ENCODE measurements at places on chromosomes 16 and 17.

DNA sequence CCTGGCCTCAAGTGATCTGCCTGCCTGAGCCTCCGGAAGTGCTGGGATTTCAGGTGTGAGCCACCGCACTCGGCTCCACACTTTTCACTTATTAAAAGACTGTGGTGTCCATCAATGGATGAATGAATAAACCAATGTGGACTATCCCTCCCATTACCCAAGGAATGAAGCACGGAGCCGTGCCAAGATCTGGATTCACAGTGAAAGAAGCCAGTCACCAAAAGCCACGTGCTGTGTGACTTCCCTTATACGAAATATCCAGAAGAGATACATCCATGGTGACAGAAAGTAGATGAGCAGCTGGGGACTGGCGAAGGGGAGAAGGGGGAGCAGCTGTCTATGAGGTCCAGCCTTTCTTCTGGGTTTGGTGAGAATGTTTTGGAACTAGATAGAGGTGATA, 48.2 kb upstream of the STH start:
- no peak for DNase-seq

- no peak for DNase-seq
Observed at GRCh38 chr17:18225642-18226283, 328 bp downstream of the LLGL1 start.

DNA sequence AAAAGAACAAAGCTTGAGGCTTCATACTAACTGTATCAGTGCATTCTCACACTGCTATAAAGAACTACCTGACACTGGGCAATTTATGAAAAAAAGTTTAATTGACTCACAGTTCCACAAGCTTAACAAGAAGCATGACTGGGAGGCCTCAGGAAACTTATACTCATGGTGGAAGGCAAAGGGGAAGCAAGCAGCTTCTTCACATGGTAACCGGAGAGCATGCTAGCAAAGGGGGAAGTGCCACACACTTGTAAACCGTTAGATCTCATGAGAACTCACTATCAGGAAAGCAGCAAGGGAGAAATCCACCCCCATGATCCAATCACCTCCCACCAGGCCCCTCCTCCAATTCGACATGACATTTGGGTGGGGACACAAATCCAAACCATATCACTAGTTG, 25.3 kb downstream of the CTRB2 start:
- DNase-seq: no peak

GRCh38 chr16:51134269-51134812, 16.7 kb downstream of the SALL1 start:
- no peak for DNase-seq

DNA sequence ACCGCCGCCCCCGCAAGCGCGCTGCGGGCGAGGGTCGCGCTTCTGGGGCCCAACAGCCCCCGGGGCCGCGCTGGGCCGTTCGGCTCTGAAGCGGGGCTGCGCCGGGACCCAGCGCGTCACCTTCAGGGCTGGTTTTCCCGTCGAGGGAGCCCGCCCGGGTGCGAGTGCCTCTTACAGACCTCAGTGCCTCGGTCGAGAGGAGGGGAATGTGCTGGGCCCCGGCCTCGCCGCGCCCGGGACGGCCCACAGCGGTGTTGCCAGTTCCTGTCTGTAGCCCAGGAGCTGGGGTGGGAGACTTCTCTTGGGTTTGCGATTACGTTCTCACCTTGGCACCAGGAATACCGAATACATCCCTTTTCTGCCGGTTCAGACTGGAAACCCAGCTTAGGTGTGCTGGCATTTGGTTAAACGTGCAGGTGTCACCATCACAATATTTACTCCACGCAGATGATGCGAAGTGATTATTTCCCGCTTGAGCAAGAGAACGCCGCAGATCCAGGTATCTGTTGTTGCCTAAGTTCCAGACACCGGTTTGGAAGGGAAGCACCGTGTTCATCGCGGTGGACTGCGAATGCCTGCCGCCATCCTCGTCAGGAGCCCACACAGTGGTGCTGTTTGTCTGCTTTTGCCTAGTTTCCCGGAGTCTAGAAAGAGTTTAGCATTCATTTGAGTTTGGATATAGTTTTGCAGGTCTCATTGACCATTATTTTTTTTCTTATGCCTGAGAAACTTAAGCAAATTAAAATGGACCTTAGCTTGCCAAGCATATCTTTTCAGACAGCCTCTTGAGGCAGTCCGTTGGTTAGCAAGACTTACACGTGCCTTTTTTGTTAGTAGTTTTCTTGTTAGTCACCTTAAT, 914 bp downstream of the MAP1LC3B start:
- DNase-seq: peak; percentile 47

- no peak for DNase-seq
Observed at GRCh38 chr16:974611-975261, 4.0 kb upstream of the LMF1 start.

GRCh38 chr16:88342491-88342890, 40.3 kb upstream of the ZNF469 start:
- no peak for DNase-seq

- DNase-seq: no peak
Observed at GRCh38 chr16:86926181-86927094, 348.1 kb downstream of the FOXL1 start.

DNA sequence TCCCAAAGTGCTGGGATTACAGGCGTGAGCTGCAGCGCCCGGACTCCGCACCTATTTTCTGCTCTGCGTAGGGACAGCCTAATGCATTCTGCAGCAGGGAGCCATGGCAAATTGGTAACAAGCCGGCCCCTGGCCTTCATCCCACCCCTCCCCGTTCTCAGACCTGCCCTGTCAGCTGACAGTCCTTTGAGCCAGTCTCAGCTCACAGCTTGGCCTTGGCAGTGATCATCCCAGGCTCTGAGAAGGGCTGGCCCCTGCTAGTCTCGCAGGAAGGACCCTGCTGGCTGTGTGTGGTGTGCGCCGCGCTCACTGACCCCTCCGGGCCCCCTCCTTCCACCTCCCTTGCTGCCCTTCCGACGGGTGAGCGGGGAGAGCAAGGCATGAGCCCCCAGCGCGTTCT, 10.3 kb upstream of the NPTX1 start:
- peak; percentile 67 for DNase-seq

DNA sequence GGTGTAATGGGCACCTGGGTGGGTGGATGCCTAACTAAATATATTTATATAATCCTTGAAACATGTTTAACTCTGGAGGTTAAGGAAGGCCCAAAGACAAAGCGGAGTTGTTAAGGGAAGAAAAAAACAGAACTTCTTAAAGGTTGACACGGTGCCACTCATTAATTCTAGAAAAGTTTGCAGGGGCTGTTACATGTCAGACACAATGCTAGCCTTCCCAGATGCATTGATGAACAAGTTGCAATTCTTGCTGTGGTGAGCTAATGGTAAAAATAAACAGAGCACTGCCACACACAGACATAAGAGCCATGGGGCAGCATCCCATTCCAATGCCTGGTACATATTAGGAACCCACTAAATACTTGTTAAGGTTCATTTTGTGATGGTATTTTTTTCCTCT, 109.5 kb downstream of the CDH13 start:
- no peak for DNase-seq

DNA sequence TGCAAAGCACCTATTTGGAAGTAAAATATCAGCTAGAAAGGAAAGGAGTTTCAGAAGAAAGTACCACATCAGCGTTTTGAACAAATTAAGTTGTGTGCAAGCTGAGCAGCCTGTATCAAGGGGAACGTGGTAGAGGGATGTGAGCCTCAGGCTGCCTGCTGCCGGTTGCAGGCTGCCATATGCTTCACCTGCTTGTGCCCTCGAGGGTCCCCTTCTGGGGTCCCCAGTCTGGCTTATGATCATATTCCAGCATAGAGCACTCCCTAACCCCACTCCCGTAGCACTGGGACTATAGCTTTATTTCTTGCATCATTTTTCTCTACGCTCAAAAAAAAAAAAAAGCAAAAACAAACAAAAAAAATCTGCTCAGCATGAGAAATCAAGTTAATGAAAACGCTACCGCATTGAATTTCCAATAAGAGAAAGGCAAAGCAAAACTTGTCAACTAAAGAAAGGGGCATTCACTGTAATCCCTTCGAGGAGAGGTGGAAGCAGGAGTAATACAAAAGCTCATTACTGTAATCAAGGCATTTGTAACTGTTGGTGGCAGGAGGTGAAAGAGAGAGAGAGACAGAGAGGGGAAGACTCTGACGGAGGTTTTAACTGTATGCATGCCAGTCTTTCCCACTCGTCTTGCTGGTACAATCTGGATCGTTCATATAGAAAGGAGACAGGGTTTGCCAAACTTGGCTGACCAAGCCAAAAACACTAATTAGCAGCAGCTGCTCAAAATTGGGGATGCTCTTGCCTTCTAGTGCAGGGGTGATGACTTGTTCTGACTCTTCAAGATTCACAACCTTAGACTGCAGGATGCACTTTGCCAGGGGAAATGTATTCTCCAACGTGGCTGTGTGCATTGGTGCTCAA, 258.2 kb upstream of the HSBP1 start:
- no peak for DNase-seq

GRCh38 chr17:62085511-62086408, 20.7 kb upstream of the MED13 start:
- no peak for DNase-seq

DNA sequence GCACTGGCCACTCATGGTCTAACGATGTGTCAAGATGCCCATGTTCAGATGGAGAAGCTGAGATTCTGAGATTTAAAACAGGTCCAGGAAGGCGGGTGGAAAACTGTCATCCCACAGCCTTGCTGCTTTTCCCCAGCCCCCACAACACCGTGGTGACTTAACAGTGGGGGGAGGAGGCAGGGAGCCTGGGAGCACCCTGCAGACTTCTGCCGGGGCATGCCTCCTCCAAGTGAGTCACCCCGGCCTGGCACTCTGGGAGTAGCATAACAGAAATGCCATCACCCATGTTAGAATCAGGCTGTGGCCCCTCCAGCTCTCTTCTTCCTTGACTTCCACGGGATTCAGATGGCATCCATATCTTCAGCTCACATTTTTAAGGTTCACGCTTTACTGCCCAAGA, 164.8 kb downstream of the CBLN1 start:
- no peak for DNase-seq

- DNase-seq: no peak
Observed at GRCh38 chr17:77209330-77209748, 68.6 kb downstream of the SEC14L1 start.

Data from SK-N-DZ (cell line).